Left lung (tissue), 14 donors: ENCODE measurements at places on chromosomes 11 and 22. TPM values are rescaled to one million over a fixed set of nuclear protein-coding genes. Genes with fewer than 3 reads are reported as not detected.

- DNase-seq: no peak
Observed at GRCh38 chr11:64845129-64845775, 799 bp upstream of the CDC42BPG start.

GRCh38 chr11:99865951-99866350, 821.1 kb upstream of the ARHGAP42 start:
- DNase-seq: peak; percentile 1

DNA sequence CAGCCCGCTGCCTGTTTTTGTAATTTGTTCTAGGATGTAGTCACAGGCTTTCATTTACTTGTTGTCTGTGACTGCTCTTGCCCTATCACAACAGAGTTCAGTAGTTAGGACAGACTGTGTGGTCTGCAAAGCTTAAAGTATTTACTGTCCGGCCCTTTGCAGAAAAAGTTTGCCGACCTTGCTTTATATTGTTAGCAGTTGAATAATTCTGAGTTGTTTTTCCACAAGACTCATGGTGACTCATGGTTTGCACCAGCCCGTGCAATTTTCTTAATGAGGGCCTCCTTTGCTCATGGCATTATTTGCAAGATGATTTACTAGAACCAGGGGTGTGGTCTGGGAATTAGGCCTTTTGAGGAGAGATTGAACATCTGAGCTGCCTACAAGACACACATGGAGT, 110.6 kb downstream of the SCN3B start:
- DNase-seq: no peak

CCS gene
- total RNA-seq: 29.0 TPM

GRCh38 chr11:113372309-113372708, 15.3 kb upstream of the ANKK1 start:
- no peak for DNase-seq
